ENCODE measurements at places on chromosomes 2 and 18.

GRCh38 chr2:67260343-67261277 lies 136.5 kb upstream of the ETAA1 start:
- no peak for DNase-seq

GRCh38 chr18:13532406-13533075 lies 193.8 kb downstream of the FAM210A start:
- DNase-seq, result no peak

- no peak for DNase-seq
Observed at GRCh38 chr18:57806978-57807285, 3.8 kb upstream of the ATP8B1 start.

DNA sequence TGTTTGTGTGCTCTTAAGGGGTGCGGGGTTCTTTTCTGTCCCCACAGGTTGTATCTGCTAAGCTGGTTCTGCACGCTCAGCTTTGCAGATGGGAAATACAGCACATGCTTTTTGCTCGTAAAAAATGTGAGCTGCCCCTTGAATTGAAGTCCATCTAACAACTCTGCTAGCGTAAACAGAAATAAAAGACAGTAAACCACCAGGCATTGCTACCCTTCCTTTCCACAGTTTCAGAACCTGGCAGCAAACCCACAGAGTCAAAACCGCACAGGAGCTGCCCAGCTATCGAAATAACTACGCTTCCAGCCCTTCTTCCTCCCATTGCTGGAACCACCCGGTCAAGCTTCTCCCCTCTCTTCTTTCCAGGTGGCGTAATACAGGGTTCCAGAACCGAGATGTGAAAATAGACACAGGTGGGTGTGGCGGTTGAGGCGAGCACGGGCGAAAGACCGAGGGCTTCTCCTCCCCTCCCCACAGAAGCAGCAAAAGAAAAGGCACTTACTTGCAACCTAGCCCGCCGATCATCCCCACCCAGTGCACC lies 479 bp downstream of the SCN9A start:
- no peak for DNase-seq

- no peak for DNase-seq
Observed at GRCh38 chr2:238658820-238659219, 189.1 kb upstream of the TWIST2 start.

Measured in T-helper 17 cell (primary cell).